DMS79 treated with DMSO at 0.1 percent for 48 hours (cell line): ENCODE measurements at places on chromosomes 2 and 18.
A peak's percentile ranks its signal among the peaks of the same experiment; 100 is the strongest.

DNA sequence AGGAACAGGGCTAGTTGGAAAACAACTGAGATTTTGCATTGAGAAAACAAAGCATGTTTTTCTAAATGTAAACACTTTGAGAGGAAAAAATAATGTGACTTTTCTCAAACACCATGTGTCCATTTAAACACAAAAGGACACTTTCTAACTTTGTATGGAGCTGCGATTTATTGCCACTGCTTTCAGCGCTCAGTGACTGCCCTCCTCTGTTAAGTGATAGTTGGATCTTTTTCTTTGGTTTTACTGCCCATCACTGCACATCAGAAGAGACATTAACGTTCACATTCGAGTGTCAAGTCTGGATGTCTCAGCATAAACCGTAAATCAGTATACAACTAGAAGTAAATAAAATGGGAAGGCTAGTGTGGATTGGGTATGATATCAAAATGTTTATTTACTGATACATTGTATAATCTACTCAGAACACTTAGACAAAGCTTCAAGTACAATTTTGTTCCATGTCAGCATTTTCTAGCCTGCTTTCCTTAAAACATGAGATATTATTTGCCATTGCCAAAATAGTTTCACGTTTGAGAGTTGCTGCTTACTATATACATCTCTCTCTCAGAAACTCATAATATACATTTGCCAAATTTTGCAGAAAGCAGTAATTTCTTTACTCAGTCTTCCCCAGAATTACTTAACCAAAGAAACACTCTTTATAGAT, 237.6 kb downstream of the IKZF2 start:
- DNase-seq: no peak

GRCh38 chr18:58822944-58823343, 41.7 kb upstream of the ZNF532 start:
- no peak for DNase-seq

GRCh38 chr2:197800091-197800490, 4.3 kb upstream of the PLCL1 start:
- DNase-seq: no peak

GRCh38 chr2:100744184-100744583, 75.8 kb upstream of the NPAS2 start:
- DNase-seq: no peak

GRCh38 chr18:31675404-31675803, 9.0 kb downstream of the B4GALT6 start:
- DNase-seq: no peak

GRCh38 chr2:120440521-120441350, 94.8 kb downstream of the INHBB start:
- DNase-seq: no peak

- DNase-seq: no peak
Measured at GRCh38 chr2:169077674-169078240, 8.4 kb downstream of the DHRS9 start.

GRCh38 chr18:40004246-40004645, 1950.8 kb upstream of the PIK3C3 start:
- DNase-seq: no peak

DNA sequence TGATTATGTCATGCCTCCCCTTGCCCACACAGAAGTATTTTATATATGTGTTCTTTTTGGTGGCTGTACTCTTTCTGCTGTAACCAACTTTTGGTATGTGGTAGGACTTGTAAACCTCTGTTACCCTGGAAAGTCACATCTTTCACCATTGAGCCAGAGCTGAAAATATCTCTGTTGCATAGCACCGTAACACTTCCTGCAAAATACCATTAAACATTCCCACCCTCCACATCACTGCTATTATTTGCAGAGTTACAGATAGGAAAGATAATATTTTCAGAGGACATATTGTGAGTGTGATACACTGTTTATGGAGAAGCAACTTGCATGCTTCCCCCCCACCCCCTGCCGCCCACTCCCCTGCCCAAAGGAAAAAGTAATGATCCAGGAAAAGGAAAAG, 44.8 kb downstream of the CAB39 start:
- DNase-seq: no peak

- no peak for DNase-seq
Measured at GRCh38 chr2:165627470-165627869, 158.0 kb downstream of the CSRNP3 start.

- DNase-seq: no peak
Measured at GRCh38 chr18:70423120-70423519, 134.3 kb downstream of the SOCS6 start.

DNA sequence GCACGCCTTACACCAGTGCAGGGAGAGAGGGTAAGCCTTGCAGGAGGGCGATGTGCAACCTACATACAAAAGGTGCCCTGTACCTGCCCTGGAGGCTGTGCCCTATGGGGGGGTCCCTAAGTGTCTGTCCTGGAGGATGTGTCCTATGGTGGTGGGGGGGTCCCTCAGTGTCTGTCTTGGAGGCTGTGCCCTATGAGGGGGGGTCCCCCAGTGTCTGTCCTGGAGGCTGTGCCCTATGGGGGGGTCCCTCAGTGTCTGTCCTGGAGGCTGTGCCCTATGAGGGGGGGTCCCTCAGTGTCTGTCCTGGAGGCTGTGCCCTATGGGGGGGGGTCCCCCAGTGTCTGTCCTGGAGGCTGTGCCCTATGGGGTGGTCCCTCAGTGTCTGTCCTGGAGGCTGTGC, 216.6 kb downstream of the HDAC4 start:
- no peak for DNase-seq

- DNase-seq: no peak
Measured at GRCh38 chr2:17558878-17559277, 18.4 kb downstream of the VSNL1 start.

DNA sequence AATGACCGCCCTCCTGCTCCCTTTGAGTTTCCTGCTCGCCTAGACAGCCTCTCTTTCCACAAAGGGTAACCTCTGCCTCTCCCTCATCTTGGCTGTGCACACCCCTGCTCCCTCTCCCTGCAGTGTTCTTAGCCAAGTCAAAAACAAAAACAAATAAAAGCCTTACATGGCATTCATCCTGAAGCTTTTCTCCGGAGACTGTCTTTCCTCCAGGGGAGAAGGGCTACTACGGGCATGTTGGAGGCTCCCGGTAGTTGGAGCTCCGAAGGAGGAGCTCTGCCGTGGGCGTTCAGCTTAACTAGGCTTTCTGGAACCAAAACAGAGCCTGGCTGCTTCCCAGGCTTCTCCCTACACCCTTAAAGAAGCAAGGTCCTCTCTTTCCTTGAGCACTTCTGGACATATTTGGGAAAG, 104.2 kb downstream of the TPGS2 start:
- no peak for DNase-seq

GRCh38 chr2:68632021-68632420, 11.4 kb upstream of the PROKR1 start:
- DNase-seq: peak; percentile 38

- no peak for DNase-seq
Measured at GRCh38 chr2:26086155-26086637, 52.3 kb downstream of the RAB10 start.

- DNase-seq: no peak
Measured at GRCh38 chr2:179513181-179513580, 248.5 kb upstream of the SESTD1 start.

DNA sequence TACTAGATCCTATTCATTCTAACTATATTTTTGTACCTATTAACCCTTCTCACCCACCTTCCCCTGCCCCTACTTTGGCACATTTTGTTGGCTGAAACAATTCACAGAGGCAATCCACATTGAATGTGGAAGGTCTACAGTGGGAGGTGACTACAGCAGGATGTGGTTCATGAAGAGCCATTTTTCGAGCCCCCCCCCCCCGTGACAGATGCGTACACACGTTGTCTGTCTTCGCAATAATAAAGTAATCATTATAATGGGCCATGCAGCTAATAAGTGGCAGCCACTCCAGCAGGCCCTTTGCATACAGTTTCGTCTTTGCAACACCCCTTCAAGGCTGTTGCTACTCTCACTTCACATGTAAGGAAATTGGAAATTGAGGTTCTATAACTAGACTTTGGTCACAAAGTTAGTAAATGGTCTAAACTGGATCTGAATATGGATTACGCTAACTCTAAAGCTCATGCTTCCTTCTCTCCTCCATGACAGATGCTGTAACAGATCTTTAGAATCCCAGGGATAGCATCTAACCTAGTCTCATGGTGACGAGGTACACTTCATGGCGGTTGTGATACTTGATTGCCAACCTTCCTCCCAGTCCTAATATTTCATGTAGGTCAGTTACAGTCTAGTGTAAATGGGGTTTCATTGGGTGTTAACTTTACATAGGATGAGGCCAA, 176.8 kb downstream of the MYCN start:
- DNase-seq: no peak

GRCh38 chr18:33538418-33539042, 39.5 kb upstream of the ASXL3 start:
- no peak for DNase-seq

- DNase-seq: no peak
Measured at GRCh38 chr2:146267093-146267492, 1577.7 kb upstream of the ACVR2A start.

DNA sequence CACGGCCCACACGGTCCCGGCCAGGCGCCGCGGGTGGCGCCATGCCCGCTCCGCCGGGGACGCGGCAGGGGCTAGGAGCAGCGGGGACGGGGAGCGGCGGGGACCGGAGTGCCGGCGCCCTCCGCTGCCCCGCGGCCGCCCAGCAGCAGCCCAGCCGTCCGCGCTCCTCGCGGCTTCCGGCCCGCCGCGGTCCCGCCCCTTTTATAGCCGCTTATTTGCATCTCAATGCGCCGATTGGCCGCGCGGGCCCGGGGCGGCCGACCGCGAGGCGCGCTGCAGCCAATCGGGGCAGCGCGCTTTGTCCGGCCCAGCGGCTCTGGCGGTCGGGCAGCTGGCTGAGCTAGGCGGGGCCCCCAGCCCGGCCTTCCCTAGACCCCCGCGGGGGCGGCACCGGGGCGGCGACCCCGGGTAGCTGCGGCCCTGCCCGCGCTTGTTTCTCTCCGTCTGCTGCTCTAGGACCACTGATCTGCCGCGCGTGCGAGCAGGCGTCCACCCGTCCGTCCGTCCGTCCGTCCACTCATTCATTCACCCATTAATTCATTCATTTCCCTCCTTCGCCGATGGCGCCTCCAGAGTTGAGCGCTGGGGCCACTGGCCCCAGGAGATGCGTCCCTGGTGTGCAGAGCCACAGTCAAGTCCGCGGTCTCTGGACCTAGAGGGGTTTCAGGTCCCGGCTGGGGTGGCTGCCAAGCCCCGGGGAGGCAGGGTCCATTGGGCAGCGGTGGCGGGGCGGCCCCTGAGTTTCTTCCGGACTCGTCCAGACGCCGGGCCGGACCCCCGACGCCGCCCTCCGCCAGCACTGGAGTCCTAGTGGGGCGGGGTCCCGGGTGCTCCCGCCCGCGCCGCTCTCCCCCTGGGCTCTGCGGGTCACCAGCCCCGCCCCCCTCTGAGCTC, at the start of gene HES6:
Gene HES6 (minus strand): TSS at position 176 of the 894 bp plus-strand sequence. CDS start 133 bp downstream, at position 43.
- DNase-seq: peak; percentile 90

DNA sequence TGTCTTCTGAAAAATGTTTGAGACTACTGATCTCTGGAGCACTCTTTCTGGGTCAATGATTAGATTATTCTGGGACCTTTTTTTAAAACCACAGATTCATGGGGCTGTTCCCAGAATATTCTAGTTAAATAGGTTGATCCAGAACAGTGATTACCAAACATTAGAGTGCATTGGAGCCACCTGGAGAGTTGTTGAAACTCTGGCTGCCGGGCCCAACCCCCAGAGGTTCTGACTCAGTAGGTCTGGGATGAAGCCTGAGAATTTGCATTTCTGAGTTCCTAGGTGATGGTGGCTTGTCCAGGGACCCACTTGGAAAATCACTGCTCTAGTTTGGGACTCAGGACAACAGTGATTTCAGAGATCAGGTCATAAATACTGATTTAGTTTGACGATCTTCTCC, 197.3 kb downstream of the PTPRM start:
- DNase-seq: no peak

- peak; percentile 17 for DNase-seq
Measured at GRCh38 chr2:205678541-205679142, 3.7 kb upstream of the NRP2 start.

DNA sequence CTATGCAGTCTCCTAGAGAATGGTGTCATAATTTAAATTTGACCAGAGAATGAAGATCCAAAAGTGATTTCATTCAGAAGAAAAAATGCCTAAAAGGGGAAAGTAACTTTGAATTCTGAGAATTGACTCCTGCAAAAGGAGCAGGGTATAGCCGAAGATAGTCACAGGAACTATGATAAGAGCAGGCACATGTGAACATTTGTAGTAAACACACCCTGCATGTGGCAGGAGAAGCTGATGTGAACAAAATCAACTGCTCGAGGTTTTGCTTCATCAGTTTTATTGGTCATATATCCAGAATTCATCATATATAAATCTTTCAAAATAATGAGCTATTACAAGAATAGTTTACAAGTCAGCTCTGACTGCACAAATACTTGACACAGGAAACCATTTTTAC, 14.0 kb downstream of the MCFD2 start:
- no peak for DNase-seq

- DNase-seq: no peak
Measured at GRCh38 chr2:174577967-174578589, 19.5 kb downstream of the WIPF1 start.

DNA sequence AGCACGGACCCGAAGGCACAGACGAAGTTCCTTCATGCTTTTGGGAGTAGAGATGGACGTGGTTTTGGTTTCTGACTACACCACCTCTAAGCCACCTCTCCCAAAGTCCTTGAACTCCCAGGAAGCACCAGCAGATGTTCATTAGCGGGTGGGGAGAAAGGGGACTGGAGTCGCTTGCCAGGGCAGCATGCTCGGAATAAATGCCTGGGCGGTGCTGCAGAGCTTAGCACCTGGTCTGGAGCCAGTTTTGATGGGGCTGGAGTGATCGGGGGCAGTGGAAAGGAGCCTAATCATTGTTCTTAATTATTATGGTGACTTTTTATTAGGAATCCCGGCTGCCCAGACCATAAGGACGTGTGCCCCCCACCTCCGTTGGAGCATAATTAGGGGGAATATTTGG, 220.8 kb downstream of the TFCP2L1 start:
- peak; percentile 65 for DNase-seq

- no peak for DNase-seq
Measured at GRCh38 chr2:11365096-11365879, 20.9 kb upstream of the ROCK2 start.

DNA sequence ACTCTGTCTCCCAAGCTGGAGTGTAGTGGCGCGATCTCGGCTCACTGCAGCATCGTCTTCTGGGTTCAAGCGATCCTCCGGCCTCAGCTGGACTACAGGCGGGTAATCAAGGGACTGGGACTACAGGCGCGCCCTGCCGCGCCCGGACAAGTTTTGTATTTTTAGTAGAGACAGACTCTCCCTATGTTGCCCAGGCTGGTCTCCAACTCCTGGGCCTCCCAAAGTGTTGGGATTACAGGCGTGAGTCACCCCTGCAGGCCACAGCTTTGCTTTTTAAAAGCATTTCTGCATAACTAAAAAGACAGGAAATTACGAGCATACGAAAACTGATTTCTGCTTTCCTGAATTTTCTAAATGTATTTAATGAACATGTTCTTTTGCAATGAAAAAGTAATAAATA, 916 bp upstream of the OSBPL1A start:
- no peak for DNase-seq

DNA sequence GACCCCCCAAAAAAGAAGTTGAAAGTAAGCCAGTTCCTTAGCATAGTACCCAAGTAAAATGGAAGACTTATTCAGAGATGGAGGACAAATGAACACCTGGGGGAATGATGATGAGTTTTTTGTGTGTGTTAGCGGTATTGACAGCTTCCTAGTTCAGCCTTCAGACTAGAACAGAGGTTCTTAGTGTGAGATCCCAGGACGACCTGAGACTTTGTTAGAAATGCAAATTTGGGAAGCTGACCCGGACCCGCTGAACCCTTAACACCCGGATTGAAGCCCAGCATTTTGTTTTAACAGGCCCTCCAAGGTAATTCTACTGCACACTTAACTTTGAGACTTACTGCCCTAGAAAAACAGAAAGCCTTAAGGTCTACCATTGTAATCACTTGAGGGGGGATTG, 20.3 kb downstream of the SPOPL start:
- DNase-seq: no peak
